ENCODE measurements at places on chromosomes 5 and 9. TPM values are rescaled to one million over a fixed set of nuclear protein-coding genes. Genes with fewer than 3 reads are reported as not detected.

Gene TAF11L4
- total RNA-seq: not detected

Gene DENND4C
- total RNA-seq: 22.6 TPM

Gene PPP3R2
- not detected for total RNA-seq

Gene ASS1
- 95.7 TPM for total RNA-seq

Gene FST
- total RNA-seq: 12.8 TPM

Gene RABGAP1
- 42.9 TPM for total RNA-seq

Gene IER5L
- total RNA-seq: 5.9 TPM

Gene SH3TC2
- total RNA-seq: 0.78 TPM

Gene AHRR
- total RNA-seq: 4.5 TPM

Gene TMEM174
- total RNA-seq: not detected

Gene THBS4
- 11.8 TPM for total RNA-seq

Gene GNPDA1
- 54.8 TPM for total RNA-seq

Gene INSL6
- total RNA-seq: not detected

Gene NRARP
- total RNA-seq: 52.4 TPM

Gene GABBR2
- 0.92 TPM for total RNA-seq

Gene SURF1
- total RNA-seq: 33.3 TPM

Gene RMND5B
- total RNA-seq: 86.1 TPM

Gene INSL4
- total RNA-seq: not detected

Gene LRRC8A
- 64.5 TPM for total RNA-seq

Gene COL27A1
- 36.9 TPM for total RNA-seq

Gene SHC3
- 4.2 TPM for total RNA-seq

Gene IRX1
- 14.8 TPM for total RNA-seq

Gene FIBCD1
- total RNA-seq: 8.8 TPM
